Activated CD4-positive, alpha-beta T cell treated with anti-CD3 and anti-CD28 coated beads, Interleukin-2, amount 10 ng/mL, durations not matched to agents 7 days and 5 days (primary cell): ENCODE measurements at places on chromosomes 13 and 19. TPM values are rescaled to one million over a fixed set of nuclear protein-coding genes. Genes with fewer than 3 reads are reported as not detected.

PTGIR gene
- 14.0 TPM for total RNA-seq

ZNF99 gene
- not detected for total RNA-seq

SIGLEC12 gene
- 1.0 TPM for total RNA-seq

ZNF813 gene
- 4.6 TPM for total RNA-seq

C19orf73 gene
- 1.0 TPM for total RNA-seq
